ENCODE measurements at places on chromosomes 16 and 17. TPM values are rescaled to one million over a fixed set of nuclear protein-coding genes. Genes with fewer than 3 reads are reported as not detected.

- no peak for DNase-seq
These were observed 7.9 kb upstream of the PAM16 start for GRCh38 chr16:4358831-4359561.

DNA sequence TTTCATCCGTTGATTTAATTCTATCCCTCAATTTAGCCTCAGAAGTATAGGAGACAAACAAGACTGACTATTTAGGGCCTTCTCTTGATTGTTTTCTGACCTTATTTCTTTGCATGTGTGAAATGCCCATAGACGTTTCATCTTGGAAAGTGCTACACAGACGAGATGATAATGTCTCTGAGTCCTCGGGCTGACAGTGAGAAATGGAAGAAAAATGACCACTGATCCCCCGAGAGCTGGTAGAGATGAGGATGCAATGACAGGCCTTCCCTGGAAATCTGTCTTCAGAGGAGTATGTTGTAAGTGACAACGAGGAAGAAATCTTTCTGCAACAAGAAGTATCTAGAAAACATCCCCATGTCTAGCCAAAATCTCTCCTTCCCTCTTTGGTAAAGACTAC is 522.9 kb downstream of the HAPSTR1 start:
- DNase-seq = no peak

The HCRT gene
- total RNA-seq = not detected

GRCh38 chr17:77295241-77295853 is 154.6 kb downstream of the SEC14L1 start:
- DNase-seq = no peak

DNA sequence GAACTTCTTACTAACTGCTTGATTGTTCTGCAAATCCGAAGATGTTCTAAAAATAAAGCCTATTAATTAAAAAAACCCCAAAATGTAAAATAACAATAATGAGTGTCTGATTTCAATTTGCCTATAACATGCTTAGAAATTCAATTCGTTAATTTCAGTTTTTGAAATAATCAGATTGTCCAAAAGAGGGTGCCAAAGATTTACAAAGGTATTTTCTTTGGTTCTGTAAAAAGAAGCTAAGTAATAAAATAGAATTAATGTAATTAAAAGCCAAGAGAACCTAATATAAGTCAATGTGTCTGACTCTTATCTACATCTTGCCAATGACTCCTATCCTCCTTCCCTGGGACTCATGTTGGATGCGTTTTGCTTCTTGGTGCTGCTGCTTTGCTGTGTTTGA is 75.0 kb upstream of the CPHXL start:
- no peak for DNase-seq

The NPIPA2 gene
- not detected for total RNA-seq

DNA sequence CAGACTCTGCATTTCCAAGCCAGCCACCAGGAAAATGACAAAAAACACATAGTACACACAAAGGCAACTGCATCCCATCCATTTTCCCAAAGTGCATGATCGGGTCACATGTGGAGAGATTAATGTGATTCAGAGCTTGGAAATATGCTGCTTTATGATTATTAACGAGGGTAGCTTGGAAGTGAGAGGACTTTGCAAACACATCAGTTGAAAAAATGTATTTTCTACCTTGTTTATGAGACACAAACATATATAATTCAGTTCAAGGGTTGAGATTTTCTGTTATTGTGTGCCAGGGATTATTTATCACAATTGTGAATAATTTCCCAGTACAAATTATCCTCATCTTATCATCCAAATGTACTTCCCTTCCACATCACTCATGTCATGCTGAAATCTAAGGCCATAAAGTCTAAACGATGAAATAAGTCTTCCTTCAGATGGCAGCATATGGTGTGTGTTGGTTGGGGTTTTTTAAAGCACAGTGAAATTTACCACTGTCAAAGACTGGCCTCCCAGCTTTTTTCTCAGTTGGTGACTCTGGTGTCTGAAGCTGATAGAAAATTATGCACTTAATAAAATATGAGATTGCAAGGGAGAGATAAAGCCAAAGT is 104.7 kb upstream of the ADAMTS18 start:
- DNase-seq = no peak

- DNase-seq = no peak
These were observed 24.8 kb downstream of the CYB5D2 start for GRCh38 chr17:4167786-4168185.

- DNase-seq = no peak
These were observed 123.2 kb downstream of the HS3ST2 start for GRCh38 chr16:22937169-22937568.

The CNTNAP1 gene
- total RNA-seq = 14.7 TPM

The TBC1D3I gene
- total RNA-seq = 0.41 TPM

DNA sequence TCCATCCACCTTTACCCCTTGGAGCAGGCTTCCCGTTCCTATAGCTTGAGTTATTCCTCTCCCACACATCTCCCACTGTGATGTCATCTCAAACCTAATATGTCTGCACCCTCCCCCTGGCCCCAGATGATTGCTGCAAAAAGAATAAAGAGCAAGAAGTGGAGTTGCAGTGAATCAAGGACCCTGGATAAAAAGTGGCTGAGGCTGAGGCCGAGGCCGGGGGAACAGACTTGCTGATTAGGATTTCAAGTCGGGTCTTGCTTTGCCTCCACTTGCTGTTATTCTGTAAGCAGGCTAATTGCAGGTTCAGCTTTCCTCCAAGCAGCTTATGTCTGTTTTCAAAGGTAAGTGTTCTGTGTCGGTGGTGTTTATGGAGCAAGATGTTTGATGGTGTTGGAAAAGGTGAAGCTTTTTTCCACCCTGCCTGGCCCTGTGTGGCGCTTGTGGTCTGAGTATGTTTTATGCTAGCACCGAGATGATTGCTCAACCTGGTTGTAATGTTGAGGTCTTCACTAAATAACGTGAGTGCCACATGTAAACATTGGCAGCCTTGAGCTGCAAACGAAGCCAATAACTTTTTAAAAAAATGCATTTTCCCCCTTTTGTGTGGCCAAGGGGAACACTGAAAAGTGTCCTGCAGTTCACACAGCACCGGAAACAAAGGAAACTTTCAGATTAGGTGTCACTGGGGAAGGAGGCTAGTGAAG is 15.4 kb downstream of the HS3ST3B1 start:
- DNase-seq = no peak

The C17orf78 gene
- not detected for total RNA-seq

The TMEM88 gene
- total RNA-seq = 4.5 TPM

- DNase-seq = peak; percentile 19
These were observed 571 bp upstream of the USP10 start for GRCh38 chr16:84699147-84699711.

The COPZ2 gene
- total RNA-seq = 18.2 TPM

DNA sequence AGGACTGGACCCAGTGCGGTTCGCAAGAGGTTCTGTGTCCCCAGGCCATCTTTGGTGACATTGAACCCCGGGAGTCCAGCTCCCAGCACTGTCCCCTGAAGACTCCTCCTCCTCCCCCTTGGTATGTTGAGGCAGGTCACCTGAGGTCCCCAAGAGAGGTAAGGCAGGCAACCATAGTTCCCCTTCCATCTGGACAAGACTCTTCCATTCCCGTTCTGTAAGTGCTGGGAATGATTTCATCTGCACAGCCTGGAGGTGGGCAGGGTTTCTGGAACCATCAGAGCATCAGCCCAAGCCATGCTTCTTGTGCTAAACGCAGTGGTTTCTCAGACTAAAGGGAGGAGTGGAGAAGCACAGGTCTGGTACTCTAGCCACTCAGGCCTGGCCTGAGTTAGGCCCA is 24.9 kb downstream of the COPZ2 start:
- no peak for DNase-seq

The NPIPA7 gene
- total RNA-seq = 4.0 TPM

DNA sequence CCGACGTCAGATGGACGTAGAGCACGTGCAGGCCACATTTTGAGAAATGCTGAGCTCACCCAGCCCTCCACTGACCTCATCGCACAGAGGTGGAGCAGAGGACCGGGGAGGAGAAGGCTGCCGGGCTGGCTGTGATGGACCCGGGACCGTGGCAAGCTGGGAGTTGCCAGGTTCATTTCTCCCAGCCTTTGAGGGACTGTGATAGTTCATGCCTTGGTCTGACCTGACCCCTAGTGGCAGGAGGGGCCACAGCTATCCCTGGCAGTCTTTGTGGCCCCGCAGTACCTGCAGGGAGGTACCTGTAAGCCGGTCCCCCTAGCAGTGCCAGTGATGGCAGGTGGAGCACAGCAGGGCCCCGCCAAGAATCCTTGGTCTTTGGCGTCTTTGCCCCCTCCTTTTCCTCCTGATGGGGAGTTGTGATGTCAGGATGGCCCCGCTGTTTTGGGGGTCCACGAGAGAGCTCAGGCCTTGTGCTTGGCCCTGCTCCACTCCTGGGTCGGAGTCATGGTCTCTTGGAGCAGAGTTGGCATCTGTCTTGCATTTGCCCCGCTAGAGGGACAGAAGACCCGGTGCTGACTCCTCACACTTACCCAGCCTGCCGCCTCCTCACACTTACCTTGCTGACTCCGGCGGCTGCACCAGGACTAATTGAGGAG is 50.4 kb downstream of the OR1D5 start:
- peak; percentile 80 for DNase-seq

DNA sequence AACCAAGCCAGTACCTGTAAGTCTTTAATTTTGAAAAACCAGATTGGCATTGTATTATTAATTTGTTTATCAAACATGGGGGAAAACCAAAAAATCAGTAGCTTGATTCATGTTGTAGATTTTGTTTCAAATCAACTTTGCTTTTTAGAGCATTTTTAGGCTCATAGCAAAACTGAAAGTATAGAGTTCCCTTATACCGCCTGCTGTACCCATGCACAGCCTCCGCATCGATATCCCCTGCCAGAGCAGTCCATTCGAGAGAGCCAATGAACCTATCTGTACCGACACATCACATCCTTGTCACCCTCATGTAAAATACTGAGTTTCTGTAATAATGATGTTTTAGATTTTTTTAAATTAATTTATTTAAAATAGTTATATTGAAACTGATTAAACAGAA is 16.2 kb upstream of the MRC2 start:
- DNase-seq = no peak

- no peak for DNase-seq
These were observed 92.1 kb downstream of the WDR59 start for GRCh38 chr16:74892574-74893461.

DNA sequence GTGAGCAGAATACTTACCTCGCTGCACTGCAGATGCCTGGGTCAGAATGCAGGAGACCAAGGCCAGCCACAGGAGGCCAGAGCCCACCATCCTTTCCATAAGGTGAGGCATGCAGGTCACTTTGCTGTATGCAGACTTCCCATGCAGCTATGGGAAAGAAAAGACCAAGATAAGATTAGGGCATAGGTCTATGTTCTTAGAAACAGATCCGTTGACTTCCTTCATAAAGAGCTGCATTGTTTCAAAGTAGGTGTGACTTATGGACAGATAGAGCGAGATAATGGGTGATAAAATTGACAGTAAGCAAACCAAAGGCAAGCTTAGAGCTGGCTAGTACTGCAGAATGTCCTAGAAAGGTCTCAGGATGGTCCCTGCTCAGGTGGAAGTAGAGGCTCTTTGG is 992 bp downstream of the GP2 start:
- DNase-seq = no peak

- DNase-seq = peak; percentile 48
These were observed 327.4 kb upstream of the CCL2 start for GRCh38 chr17:33927732-33928133.

GRCh38 chr17:66190738-66191592 is 968 bp downstream of the CEP112 start:
- DNase-seq = peak; percentile 66

The TBC1D3E gene
- total RNA-seq = not detected

The HSPB9 gene
- total RNA-seq = not detected

DNA sequence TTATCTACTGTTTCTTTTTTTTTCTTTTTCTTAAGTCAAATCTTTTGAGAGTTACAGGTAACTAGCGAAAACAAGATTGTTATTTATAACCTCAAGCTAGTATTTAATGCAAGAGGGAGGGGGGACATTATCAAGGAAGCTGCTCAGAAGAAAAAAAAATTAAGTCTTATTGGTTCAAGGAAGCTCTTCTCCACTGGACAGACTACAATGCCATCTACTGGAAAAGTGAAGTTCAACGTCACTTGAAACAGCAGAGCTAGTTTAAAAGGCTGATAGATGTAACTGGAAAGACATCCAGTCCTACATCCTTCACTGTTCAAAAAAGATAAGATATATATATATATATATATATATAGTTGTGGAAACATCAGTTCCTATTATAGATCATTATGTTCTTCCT is 418.0 kb upstream of the PSMD7 start:
- peak; percentile 88 for DNase-seq

DNA sequence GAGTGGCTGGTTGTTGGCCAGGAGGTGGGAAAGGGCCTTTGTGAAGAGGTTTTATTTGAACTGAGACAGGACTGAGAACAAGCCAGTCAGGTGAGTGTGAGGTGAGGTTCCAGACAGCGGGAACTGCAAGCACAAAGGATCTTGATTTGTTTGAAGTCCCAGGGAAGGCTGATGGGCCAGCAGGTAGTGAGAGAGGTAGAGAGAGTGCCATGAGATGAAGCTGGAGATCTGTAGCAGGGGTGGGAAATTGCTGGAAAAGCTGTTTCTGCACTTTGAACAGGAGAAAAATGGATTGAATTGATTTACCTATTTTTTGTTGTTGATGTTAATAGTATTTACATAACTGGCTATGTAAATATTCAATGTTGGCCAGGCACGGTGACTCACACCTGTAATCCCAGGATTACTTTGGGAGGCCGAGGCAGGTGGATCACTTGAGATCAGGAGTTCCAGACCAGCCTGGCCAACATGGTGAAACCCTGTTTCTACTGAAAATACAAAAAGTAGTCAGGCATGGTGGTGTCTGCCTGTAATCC is 7.7 kb upstream of the DCTPP1 start:
- no peak for DNase-seq

The KRTAP4-5 gene
- not detected for total RNA-seq

The NUTF2 gene
- total RNA-seq = 124 TPM

The MEIOB gene
- total RNA-seq = 0.62 TPM

Measured in tongue (tissue), 3 donors.